ENCODE measurements at places on chromosomes 2 and 18.

DNA sequence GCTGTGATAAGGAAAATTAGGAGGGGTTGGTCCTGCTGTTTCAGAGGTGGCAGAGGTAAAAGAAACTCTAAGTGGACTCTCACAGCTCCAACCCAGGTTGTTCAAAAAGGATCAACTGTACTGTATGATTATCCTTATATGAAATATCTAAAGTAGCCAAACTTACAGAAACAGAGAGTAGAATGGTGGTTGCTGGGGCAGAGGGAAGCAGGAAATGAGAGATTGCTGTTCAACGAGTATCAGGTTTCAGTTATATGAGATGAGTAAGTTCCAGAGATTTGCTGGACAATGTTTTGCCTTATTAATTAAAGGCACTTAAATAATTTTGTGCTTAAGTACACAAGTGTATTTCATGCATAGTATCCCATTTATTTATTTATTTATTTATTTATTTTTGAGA is 972.0 kb upstream of the LRRTM1 start:
- DNase-seq, result no peak

- no peak for DNase-seq
Observed at GRCh38 chr2:37330681-37331080, 6.0 kb upstream of the PRKD3 start.

DNA sequence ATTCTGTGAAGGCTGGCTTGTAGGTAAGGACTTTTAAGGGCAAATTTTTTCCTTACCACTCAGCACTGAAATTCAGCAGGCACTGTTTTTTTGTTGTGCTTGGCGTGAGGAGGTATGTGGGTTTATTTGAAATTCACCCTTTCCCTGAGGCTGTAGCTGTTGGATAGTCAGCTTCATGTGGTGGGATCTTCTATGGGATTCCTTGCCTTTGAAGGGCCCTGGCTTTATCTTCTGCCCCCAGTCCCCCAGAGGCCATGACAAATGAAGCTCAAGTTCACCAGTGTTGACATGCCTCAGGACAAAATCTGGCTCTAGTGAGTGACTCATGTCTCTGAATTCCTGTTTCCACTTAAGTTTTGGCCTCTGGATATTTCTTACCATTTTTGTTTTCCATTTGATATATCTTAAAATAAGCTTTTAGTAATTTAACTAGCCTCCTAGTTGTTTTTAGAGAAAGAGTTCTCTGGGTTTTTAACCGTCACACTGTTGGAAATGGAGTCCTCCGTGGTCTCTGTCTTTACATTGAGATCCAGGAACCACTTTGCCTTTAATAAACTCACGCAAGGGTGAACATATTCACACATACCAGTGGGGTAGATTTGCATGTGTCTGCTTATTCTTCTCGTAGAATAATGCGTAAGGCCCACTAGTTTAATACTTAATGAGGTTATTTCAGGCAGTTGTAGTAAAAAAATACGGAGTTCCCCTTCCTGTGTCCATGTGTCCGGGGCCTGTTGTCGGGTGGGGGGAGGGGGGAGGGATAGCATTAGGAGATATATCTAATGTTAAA is 211.1 kb upstream of the FAM98A start:
- no peak for DNase-seq

DNA sequence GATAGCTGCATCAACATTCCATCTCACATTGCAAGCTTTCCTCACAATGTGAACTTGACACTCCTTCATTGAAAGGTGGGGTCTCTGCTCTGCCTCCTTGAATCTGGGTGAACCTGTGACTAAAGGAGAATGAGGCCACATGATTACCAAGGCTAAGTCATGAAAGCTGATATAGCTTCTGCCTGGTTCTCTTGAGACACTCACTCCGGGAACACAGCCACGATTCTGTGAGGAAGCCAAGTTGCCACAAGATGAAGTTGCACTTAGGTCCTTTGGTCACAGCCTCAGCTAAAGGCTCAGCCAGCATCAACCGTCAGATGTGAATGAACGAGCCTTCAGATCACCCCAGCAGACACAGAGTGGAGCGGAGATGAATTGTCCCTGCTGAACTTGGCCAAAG is 94.7 kb upstream of the FAM136A start:
- no peak for DNase-seq

GRCh38 chr18:74869904-74870863 is 272.5 kb downstream of the ZNF407 start:
- DNase-seq, result no peak

GRCh38 chr2:133993160-133993559 is 260.7 kb upstream of the MGAT5 start:
- no peak for DNase-seq

DNA sequence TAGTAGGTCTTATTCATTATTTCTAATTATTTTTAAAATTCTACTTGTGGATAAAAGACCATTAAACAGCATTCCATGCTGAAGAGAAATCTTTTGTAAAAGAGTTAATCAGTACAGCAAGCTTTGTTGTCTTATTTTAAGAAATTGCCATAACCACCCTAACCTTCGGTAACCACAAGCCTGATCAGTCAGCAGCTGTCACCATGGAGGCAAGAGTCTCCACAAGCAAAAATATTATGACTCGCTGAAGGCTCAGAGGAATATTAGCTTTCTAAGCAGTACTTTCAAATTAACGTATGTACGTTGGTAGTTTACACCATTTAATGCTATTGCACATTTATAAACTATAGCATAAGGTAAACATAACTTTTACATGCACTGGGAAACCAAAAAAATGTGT is 650.5 kb upstream of the LINC00305 start:
- DNase-seq, result no peak

DNA sequence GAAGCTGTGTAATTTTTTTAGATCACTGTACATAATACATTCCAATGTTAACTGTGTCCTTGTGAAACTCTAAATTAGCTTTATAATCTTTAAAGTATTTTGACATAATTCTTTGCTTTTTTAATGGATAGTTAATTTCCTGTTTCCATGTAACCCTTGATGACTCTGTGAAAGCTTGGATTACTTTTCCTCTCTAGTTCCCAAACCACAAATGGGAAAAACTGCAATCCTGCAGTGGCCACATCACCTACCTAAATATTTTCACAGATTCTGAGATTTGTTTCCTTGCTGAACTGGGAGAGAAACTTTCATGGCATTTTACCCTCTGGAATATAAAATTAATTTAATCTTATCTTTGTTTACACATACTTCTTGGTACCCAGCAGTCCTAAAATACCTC is 161.6 kb upstream of the CCDC68 start:
- no peak for DNase-seq

GRCh38 chr2:152176113-152176714 is 651 bp upstream of the STAM2 start:
- no peak for DNase-seq
